ENCODE measurements at places on chromosomes 12 and 14.

DNA sequence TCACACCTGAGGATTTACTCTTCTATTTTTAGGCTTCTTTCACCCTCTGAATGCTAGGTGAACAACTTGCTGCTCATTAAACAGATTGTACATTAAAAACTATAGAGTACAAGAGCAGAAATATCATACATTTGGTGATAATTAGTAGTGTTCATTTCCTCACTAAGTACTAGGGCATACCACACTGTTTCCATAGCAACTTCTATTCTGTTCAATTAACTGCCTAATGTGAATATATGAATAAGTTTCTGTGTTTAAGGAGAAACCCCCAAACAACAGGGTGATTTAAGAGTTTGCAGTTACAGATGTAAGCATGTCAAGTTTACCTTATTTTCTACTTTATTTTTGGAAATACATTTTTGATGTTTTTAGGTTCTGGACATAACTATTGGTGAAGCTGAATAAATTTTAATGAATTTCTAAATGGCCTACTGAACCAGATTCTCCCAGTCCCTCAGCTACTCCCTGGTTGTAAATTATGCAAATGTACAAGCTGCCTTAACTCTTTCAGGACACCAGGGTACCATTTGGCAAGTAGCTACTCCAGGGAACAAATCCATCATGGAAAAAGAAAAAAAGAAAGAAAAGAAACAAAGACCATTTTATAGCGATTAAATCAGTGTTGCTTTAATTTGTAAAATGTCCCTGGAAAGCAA is 199.8 kb upstream of the NAV3 start:
- no peak for DNase-seq

DNA sequence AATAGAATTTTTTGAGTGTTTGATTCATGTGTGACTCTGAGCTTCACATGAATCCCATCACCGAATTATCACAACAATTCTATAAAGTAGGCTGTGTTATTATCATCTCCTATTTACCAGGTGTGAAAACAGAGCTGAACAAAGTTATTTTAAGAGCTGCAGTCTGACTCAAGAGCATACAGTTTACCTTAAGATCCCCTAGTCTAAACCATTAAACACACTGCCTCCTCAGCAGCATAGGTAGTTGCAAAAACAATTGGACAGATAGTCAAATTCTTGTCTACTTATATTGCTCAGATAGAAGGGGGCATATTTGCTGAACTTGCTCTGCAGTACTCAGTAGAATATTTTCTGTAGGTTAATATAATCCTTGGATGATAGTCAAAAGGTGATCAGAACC is 219.8 kb upstream of the ATP2B1 start:
- DNase-seq: no peak

DNA sequence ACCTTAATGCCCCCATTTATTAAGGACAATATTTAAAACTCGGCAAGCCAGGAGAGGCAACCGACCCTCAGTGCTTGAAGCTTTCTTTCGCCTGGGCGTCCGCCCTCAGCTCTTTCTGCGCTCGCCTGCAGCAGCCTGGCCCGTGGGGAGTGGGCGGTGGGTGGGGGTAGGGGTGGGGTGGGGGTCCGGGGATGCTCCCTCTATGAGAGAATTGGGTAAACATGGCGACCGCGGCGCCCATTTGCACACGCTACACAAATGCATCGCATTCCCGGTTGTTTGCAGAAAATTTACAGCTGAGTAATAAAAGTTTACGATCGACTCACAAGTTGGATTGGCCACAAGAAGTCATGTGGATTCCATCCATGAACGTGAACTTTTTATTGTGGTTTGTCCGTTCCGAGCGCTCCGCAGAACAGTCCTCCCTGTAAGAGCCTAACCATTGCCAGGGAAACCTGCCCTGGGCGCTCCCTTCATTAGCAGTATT is 7.7 kb downstream of the HOXC8 start:
- peak; percentile 86 for DNase-seq

DNA sequence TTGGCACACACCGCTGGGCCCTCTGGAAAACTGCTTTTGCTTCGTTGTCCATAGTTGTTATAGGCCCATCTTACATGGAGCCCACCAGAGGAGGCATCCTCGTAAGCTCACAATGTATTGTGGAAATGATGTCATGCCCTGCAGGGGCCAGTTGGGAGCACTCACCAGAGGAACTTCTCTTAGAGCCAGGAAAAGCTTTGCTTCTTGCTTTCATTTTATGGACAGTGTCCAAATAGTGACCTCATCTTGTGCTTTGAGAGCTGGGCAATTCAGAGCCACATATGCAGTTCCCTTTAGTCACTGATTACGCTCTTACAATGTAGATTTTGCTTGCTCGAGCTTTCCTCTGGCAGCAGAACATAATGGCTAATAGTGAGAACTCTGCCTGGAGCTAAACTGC is 275.6 kb downstream of the AACS start:
- DNase-seq: peak; percentile 53

GRCh38 chr14:70827347-70827746 is 18.0 kb upstream of the MAP3K9 start:
- DNase-seq: no peak

- DNase-seq: peak; percentile 12
Observed at GRCh38 chr12:66269757-66270383, 32.4 kb upstream of the HELB start.

GRCh38 chr12:117528538-117528937 is 167.1 kb upstream of the NOS1 start:
- no peak for DNase-seq

DNA sequence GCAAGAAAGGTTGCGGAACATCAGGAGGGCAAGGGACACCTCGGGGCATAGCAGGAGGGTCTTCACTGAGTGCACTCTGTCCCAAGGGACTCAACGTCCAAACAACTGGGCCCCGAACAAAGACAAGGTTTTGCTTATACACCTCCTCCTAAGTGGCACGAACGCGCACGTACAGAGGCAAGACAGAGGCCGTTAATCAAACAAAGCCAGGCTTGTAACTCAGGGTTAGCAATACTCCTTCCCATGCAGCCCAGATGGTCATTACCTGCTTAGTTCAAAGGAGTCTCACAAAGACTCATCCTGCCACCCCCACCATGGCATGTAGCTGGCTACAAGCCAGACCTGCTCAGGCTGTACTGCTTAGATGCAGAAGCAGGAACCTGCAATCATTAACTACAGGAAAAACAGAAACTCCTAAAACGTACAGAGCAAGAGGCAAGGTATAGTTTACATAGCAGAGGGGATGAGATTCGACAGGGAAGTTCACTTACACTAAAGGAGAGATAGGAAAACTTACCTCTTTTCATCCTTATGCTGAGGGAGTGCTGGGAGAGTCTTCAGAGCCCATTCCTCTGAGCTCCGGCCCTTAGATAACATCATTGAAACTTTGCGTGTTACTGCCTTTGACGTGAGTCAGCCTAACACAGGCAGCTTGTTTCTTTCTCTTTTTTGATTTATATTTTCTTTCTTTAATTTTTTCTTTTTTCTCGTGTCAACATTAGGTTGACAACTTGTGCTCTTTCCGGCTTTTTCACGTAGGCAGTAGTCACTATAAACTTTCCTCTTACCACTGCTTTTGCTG is 1319.1 kb downstream of the TMEM121 start:
- no peak for DNase-seq

DNA sequence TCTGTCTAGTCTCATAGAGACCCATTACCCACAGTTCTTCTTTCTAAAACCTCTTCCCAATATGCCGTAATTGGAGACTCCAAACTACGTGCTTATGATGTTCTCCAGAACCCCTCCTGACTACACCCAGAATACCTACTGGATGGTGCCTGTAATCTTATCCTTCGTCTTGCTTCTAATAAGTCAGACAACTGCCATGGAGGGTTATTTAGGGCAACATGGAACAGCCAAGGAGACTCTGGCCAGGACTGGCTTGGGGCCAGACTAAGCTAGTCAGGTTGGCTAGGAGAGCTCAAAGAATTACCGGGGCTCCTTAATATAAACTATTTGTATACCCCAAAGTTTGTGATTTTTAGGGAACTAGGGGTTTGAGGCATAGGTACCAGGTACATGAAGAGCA is 6.8 kb downstream of the PFKM start:
- DNase-seq: no peak

DNA sequence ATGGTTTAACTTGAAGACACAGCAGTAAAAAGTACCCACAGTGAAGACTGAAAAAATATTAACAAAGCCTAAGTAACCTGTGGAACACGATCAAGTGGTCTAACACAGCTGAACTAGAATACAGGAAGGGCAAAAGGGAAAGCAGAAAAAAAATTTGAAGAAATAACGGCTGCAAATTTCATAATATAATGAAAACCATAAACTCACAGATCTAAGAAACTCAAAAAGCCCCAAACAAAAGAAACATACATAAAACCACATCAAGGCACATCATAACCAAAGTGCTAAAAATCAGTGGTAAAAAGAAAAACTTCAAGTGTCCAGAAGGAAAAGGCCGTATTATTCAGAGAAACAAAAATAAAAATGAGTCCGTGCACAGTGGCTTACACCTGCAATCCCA is 30.9 kb downstream of the SPPL3 start:
- no peak for DNase-seq

DNA sequence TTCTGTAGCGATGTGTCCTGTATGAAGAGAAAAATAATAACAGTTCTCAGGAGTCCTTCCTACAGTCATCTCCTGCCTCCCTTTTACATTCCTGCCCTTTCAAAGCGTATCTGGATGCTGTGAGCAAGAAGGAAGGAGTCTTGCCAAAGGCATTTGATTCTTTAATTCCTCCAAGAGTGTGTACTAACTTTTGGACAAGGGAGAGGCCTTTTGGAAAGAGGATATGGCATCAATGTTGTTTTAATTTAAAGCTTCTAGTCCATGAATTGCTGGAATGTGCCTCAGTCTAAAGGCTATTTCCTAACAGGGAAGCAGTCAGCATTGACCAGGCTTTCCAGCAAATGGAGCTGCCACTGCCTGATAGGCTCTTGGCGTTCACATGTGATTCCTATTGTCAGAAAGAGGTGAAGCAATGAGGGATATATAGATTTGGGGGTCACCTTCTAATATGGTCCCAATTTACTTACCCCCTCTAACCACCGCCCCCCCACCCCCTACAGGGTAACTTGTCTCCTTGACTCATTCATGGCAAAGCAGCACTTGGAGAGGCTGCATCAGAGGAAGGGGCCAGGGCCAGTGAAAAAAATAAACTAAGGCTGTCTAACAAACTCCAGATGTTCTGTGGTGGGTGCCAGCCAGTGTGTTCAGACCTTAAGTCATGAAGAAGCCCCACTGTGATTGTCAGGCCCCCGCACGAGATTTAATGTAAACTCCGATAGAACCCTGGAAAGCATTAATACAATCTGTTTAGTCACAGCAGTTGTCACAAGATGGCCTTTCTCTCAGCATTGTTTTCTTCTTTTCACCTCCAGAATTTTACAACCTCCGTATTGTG is 220.3 kb downstream of the FBXL14 start:
- DNase-seq: peak; percentile 67

- DNase-seq: no peak
Observed at GRCh38 chr14:58106446-58106845, 45.6 kb downstream of the ARMH4 start.

- DNase-seq: no peak
Observed at GRCh38 chr14:105456736-105457617, 17.6 kb upstream of the CRIP2 start.

Data from AG04449 (cell line).